COLO829 (cell line): ENCODE measurements at places on chromosomes 16 and 17.
A peak's percentile ranks its signal among the peaks of the same experiment; 100 is the strongest.

GRCh38 chr16:813204-813915 is 12.8 kb upstream of the GNG13 start:
- peak; percentile 36 for DNase-seq

DNA sequence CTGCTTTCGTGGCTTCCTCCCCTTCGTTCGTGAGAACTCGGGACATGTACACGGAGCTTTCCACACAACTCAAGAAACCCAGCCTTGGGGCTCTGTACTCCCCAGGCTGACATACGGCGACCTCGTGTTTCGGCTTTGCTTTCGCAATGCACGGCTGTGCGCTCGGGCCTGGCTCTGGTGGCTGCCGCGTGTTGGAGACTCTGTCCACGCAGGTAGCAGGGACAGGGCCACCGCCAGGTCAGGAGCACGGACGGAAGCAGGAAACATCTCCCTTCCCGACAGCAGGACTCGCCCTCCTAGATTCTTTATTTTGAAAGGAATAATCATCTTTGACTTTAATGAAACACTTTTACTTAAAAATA is 17.3 kb downstream of the UTS2R start:
- no peak for DNase-seq

- DNase-seq: no peak
Observed at GRCh38 chr17:29524692-29525091, 42.1 kb downstream of the ABHD15 start.

GRCh38 chr16:19967963-19968362 is 83.3 kb upstream of the GPRC5B start:
- DNase-seq: no peak

DNA sequence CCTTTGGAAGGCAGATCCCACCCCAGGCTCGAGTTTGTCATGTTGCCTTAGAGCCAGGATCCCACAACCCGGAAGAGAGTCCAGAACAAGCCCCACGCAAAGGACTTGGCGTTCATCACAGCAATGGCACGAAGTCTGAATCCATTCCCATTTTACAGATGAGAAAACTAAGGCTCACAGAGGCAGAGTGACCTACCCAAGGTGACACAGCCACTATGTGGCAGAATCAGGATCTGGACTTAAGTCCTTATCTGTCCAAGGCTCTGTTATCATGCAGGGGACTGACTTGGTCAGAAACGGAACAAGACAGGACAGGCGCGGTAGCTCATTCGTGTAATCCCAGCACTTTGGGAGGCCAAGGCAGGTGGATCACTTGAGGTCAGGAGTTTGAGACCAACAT is 86.5 kb downstream of the GSG1L start:
- DNase-seq: no peak

DNA sequence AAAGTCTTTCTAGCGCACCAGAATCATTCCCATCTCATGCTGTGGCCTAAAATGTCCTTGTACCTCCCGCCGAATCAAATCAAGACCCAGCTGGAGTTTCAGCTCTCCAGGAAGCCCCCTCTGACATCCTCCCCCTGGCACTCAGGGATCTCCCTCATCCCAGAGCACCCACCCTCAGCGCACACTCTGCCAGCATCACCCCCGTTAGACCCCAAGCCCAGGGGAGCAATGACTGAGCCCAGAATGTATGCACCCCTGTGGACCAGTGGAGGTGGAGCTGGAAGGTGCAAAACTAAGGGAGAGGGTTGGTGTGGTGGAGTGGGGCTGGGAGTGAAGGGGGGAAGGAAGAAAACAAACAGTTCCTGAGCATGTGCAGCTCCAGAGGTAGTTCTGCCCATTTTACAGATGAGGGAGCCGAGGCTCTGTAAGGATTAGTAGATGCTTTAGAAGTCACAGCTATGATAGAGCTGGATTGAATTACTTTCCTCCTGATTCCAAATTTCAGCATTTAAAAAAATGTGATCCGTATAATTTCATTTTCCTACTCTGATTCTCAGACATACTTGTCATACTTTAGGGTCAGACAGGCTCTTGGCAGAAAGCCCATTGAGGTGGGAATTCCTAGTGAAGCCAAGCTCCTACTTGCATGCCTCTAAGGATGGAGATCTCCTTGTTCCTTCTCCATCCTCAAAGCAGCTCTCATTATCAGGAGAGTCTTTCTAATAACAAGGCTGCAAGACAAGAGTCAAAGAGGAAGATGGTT is 242.7 kb downstream of the KATNIP start:
- DNase-seq: no peak

DNA sequence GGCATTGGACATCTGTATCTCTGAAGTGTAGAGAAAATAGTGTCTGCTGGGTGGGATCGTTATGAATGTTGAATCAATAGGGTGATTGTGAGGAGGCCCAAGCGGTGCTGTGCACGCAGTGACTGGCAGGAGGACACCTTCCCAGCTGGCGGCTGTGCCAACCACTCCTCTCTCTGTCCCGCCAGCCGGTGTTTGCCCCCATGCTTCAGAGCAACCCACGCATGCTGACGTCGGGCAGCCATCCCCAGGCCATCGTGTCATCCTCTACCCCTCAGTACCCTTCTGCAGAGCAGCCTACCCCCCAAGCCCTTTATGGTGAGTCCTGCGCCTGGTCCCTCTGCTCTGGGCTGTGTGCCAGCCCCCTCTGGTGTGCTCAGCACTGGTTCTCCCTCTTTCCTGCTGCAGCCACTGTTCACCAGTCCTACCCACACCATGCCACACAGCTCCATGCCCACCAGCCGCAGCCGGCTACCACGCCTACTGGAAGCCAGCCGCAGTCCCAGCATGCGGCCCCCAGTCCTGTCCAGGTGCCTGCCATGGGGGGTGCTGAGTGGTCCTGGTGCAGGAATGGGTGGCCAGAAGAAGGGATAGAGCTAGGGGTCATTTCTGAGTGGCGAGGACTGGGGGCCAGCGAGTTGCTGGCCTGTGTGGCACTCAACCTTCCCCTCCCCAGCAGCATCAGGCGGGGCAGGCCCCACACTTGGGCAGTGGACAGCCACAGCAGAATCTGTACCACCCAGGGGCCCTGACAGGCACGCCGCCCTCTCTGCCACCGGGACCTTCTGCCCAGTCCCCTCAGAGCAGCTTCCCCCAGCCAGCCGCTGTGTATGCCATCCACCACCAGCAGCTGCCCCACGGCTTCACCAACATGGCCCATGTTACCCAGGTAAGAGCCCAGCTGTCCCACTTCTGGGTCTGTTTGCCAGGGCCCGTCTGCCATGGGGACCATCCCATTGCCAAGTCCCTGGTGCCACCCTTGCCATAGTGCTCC is 11.0 kb downstream of the TUFM start:
- no peak for DNase-seq

GRCh38 chr17:8868529-8868951 is 1.1 kb upstream of the PIK3R6 start:
- DNase-seq: no peak

DNA sequence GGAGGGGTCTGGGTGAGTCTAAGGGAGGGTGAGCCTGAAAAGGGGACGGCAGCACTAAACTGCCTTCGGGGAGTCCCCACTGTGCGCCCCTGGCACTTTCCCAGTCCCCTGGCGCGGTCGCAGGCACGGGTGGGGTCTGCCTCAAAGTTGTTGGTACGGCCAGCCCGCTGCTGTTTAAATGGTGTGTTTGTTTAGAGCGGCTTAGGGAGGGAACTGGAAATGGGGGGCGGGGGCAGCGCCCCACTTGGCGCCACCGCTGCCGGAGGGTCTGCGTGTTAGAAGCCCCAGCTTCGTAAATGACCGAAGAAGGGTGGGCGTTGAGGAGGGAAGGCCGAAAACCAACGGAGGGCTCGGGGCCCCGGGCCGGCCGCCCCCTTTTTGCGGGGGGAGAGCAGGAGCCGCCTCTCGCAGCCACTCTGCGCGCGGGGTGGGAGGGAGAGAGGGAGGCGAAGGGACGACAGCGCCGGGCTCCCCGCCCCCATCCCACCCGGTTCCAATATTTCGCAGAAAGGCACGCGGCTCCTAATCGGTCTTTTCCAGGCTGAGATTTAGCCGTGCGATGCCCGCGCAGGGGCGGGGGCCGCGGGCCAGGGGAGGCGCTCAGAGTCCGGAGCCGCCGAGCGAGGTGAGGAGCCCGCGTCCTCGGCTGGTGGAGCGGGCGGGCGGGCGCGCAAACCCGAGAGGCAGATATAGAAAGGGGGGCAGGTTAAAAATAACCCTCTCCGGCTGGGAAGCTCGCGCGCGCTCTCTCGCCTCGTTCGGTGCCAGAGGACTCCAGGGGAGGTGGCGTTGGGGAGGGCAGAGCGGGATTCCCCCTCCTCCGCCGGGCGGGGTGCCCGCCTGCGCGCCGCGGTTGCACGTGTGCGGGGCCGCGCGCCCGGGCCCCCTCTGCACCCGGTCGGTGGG is 54.9 kb downstream of the SREBF1 start:
- no peak for DNase-seq

GRCh38 chr16:29117631-29118030 is 132.8 kb downstream of the LAT start:
- no peak for DNase-seq

- DNase-seq: no peak
Observed at GRCh38 chr17:49210158-49211029, at the start of the genes ABI3 and GNGT2. TSS of gene ABI3 (plus strand) at chr17:49210707. CDS start at chr17:49210725, 18 bp downstream. TSS of gene GNGT2 (minus strand) at chr17:49210574. CDS start at chr17:49207422, 3,152 bp downstream.

- no peak for DNase-seq
Observed at GRCh38 chr16:85033171-85033570, 5.6 kb downstream of the KIAA0513 start.

DNA sequence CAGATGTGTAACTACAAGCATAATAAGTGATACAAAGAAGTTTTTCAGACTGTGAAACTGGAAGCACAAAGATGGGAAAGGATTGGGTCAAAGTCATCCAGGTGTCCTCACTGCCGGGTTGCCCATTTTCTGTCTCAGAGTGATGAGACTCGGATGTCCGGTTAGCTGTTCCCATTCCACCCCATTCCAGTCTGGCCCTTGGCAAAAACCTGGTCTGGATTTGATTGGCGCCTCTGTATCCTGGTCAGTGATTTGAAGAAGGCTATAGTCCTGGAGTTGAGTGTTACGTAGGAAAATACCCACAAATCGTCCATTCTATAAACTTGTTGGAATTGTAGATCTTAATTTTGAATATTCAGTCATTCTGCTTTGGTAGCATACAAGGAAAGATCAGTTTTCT is 19.9 kb upstream of the PHKG2 start:
- no peak for DNase-seq

DNA sequence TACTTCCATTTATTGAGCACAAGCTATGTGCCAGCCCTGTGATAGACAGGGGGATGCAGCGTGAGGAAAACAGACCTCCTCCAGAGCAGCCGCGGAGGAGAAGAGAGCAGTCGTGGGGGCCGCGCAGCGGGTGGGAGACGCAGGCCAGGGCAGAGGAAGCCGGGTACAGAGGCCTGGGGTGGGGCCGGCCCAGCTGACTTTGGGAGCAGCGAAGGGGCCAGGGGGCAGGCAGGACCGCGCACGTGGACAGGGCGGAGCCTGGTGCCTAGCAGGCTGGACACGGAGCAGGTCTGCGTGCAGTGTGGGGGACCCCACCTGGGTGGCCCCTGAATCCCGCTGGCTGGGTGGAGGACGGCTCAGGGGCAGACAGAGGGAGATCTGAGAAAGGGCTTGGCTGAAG is 46.2 kb downstream of the ZFPM1 start:
- no peak for DNase-seq
